ENCODE measurements at places on chromosomes 2 and 18.
A peak's percentile ranks its signal among the peaks of the same experiment; 100 is the strongest.

DNA sequence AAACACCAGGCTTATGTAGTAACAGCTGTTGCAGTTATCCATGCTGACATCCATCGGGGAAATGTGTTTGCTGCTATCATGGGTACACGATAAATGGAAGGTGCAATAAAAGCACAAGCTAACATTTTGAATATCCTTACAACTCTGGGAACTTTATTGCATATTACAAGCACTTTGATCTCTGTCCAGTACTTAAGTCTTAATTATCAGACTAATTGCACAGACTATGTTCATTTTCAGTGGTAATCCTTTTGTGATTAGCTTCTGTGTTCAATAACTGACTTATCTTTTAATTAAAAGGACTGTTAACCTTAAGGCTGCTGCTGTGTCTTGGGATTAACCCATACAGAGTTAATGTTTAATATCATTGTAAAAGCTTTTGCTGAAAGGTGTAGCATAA is 101.4 kb upstream of the ATP5MC3 start:
- DNase-seq, result no peak

DNA sequence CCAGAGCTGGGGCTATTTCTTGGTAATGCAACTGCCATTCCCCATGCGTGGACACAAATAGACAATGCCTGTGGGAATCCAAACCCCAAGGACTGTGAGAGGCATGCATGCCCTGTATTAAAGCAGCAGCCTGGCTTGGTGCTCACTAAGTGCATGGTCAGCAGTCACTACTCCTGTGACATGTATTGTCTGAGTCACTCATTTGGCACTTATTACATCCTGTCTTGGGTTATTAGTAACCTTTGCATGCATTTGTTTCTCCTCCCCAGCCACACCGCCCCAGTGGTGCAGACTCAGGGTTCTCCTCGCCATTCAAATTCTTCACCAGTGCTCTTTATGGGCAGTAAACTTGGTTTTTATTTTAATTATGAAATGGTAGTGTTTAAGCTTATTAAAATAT is 30.2 kb downstream of the PRKCE start:
- DNase-seq, result no peak

GRCh38 chr2:56021579-56021978 is 98.0 kb upstream of the EFEMP1 start:
- DNase-seq, result no peak

GRCh38 chr18:4851301-4851976 is 345.6 kb downstream of the AKAIN1 start:
- no peak for DNase-seq

- DNase-seq, result no peak
These were observed 319 bp upstream of the EN1 start for GRCh38 chr2:118847762-118848172.

GRCh38 chr2:131641414-131642206 is 113.9 kb downstream of the CCDC74A start:
- no peak for DNase-seq

DNA sequence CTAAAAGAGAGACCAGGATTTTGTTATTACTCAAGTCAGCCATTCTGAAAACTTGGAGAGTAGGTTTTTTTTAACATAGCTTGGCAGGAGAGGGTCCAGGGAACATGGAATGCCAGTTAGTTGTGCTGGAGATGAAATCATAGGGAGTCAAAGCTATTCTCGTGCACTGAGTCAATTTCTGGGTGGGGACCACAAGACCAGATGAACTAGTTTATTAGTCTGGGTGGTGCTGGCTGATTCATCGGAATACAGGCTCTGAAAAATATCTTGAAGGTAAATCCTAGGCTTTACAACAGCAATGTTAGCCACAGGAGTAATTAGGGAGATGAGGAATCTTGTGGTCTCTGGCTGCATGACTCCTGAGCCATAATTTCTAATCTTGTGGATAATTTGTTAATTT is 921.4 kb downstream of the TRIB2 start:
- DNase-seq, result no peak

DNA sequence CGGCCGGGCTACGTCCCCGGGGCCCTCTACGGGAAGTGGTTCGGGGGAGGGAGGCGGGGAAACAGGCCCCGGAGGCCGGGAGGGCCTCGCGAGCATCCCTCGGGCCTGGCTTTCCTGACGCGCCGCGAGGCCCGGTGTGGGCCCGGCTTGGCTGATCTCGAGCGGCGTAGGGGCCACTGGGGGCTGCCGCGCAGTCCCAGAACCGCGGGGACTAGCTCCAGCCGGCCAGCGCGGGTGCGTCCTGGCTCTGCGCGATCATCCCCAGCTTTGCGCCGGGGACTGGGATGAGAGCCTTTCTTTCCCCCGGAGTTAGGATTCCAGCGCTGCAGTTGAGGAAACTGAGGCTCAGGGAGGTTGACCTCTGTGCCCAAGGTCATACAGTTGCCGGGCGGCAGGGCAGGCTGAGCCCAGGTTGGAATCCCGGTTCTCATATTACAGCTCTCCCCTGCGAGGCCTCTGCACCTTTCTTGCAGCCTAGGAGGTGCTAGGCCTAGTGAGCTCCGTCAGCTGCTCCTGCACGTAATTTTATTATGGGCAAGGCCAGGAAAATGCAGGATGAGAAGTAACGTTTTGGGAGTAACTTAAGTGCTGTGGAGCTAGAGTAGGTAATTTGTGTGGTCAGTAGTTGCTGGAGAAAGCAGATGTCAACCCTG is 501 bp downstream of the LPIN1 start:
- no peak for DNase-seq

DNA sequence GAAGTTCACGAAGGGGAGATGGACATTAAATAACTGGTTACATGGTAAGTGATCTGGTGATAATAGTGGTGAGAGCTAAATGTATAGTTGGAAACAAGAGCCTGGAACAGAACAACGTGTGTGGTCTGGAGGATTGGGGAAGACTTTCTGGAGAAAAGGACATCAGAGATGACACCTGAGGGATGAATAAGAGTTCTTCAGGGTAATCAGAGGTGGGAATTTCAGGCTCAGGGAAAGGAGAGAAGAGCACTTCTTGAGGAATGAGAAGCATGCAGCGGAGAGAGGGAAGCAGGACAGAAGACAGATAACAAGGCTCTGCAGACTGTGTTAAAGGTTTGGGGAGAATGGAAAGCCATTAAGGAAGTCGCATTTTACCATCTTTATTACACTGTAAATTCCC is 450.7 kb downstream of the TNS1 start:
- DNase-seq, result no peak

DNA sequence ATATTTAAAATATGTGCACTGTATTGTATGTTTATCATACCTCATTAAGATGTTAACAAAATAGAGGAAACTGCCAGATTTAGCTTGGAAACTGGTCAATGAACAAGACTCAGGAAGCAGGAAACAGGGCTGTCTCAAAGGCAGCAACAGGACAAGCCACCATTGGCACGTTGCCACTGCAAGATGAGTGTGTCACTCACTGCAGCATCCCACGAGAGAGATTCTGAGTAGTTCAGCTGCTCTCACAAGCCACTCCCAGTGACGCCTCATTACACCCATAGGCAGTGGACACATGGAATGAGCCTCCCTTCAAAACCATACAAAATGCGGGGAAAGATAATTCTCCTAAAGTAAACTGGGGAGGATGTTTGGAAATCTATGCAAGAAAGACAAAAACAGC is 181.9 kb upstream of the DLGAP1 start:
- no peak for DNase-seq

- DNase-seq, result no peak
These were observed 16.5 kb downstream of the PASK start for GRCh38 chr2:241132538-241133435.

- DNase-seq, result no peak
These were observed 59.6 kb downstream of the KCTD18 start for GRCh38 chr2:200450288-200450687.

DNA sequence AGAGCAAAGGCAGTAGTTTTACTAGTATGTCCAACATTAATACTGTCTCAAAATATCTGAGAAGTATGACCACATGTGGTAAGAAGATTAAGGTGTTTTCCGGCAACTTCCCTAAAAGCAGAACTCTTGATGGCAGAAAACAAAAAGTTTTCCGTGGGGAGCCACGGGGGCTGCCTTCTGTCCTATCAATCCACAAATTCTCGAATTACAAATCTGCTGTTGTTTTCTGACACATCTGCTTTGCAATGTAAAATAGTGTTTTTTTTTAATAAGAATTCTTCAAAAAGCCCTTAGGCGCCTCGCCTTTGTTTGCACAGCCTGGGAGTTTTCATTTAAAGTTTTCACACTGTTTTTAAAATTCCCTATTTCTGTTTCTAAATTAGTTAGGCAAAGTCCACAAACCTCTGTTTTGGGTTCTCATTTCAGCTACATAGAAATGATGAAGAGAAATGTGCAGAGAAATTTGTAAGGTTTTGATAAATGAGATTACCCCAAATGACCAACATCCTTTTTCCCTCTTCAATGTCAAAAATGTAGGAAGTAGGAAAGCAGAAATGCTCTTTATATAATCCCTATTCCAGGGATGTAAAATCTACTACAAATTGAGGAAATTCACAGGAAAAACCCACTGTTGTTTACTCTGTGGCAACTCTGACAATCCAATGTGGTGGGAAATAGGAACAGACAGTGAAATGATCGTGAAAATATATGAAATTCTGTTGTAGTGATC is 385.8 kb downstream of the ZEB2 start:
- DNase-seq, result no peak

DNA sequence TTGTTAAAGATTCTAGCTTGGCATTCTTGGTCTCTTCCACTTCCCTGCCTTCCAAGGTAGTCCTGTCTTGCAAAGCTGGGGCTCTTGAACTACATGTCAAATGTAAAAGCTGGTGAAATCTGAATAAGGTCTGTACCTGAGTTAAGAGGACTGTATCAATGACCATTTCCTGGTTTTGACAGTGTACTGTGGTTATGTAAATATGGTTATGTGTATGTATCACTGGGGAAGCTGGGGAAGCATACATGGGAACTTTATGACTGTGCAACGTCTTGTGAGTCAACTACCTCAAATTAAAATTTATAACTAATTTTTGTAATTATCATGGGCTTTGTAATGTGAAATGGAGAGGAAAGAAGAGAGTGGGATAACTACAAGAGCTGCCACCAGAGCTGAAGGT is 81.7 kb downstream of the COL4A4 start:
- DNase-seq, result no peak

- DNase-seq, result no peak
These were observed 297.5 kb downstream of the PIEZO2 start for GRCh38 chr18:10851824-10852319.

DNA sequence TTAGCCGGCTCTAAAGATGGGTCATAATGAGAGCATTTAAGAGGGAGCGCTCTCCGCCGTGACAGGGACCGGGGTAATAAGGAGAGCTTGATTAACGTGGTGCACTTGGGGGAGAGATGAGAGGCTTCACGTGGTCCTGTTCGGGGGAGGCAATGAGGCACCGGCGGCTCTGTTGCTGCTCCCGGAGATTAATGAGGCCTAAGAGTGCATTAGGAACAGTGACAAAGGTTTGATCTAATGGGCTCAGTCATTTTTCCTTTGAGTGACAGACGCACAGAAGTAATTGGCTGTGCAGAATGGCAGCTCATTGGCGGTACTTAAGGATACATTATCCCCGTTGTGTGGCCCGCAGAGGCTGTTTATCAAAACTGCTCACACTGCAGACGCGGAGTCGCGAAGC is 250.7 kb downstream of the GBX2 start:
- DNase-seq, result no peak

- DNase-seq, result no peak
These were observed 284.0 kb upstream of the MC4R start for GRCh38 chr18:60656553-60656952.

GRCh38 chr2:196758474-196759377 is 40.8 kb downstream of the GTF3C3 start:
- DNase-seq, result no peak

GRCh38 chr2:167424803-167425755 is 536.8 kb downstream of the XIRP2 start:
- DNase-seq, result no peak

GRCh38 chr2:113376913-113377445 is 60.5 kb upstream of the ZNG1B start:
- no peak for DNase-seq

- no peak for DNase-seq
These were observed 172.2 kb upstream of the SETBP1 start for GRCh38 chr18:44508474-44508873.

- DNase-seq, result no peak
These were observed 146.6 kb downstream of the RNF144A start for GRCh38 chr2:7063789-7064188.

DNA sequence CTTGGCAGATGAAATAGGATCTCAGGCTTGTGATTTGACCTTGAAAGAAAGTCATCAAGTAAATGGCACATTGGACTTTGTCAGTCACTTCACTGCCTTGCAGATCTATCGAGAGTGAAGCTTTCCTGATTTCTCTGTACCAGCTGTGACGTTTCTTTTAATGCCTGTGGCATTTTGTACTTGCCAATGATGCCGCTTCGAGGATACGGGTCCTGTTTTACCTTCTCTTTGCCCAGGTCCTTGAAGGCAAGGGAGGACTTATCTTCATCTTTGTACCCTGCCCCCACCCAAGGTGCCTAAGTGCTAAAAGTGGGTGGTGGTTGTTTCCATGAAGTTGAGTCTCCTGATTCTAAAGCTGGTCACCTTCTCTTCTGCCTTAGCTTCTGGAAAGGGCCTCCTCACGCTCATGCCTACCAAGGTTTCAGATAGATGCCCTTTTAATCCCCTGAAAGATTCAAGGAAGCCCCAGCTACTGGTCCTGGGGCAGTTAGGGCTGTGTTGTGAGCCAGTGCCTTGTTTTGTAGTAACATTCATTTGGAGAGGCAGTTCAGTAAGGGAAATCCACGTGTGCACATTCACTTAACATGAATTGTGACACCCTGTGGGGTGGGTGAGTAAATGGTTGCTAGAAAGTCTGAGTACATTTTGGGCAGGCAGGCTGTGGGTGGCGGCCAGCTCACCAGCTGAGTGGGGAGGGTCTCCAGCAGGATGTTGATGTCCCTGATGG is 6.1 kb downstream of the LBH start:
- no peak for DNase-seq

GRCh38 chr2:241798081-241798630 is 10.8 kb upstream of the NEU4 start:
- no peak for DNase-seq

DNA sequence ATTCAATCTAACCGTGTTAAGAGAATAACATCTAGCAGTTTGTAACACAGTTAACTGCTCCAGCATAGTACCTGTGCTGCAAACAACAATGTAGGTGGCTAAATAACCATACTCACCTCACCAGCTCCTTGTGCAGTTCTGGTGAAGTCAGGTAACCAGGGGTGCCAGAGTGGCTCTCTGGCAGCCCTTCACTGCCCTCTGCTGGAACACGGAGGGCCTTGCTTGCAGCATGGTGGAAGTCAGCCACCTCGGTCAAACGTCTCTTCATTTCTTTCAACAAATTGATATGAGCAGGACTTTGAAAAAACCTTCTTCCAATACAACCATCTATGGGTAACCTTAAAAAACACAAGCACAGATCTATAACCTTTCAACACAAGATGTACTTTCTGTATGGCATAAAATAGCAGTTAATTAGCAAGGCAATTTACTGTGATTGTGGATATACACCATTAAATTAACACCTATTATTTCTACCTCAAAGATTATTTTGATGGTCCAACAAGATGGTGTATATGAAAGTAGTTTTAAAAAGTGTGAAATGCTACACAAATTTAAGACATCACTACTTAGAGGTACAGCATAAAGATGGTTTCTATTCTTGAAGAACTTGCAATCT is 56.6 kb downstream of the EPG5 start:
- peak; percentile 64 for DNase-seq
